ENCODE measurements at places on chromosomes 5 and 9.

DNA sequence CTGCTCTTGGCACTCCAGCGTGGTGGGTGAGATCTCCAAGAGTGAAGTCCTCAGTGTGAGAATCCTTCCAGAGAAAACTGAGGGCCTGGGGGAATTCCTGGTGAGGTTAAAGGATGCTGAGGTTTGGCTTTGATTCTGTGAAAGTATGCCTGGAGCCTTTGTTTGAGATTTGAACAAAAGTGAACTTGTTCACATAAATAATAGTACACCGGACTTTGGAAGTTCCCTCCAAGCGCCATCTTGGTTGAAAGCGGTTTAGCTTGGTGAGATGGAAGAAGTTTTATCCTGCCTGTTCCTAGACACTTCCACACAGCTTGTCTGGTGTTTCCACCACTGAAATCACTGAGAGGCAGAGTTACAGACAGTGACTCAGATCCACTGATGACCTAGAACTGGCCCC, 286.4 kb downstream of the NTRK2 start:
- DNase-seq, result no peak

- DNase-seq, result peak; percentile 9
These were observed at the start of gene ADRA1B for GRCh38 chr5:159915904-159916840. Gene ADRA1B, plus strand, starts transcription at chr5:159916482. Its CDS starts 424 bp downstream, at chr5:159916906.

DNA sequence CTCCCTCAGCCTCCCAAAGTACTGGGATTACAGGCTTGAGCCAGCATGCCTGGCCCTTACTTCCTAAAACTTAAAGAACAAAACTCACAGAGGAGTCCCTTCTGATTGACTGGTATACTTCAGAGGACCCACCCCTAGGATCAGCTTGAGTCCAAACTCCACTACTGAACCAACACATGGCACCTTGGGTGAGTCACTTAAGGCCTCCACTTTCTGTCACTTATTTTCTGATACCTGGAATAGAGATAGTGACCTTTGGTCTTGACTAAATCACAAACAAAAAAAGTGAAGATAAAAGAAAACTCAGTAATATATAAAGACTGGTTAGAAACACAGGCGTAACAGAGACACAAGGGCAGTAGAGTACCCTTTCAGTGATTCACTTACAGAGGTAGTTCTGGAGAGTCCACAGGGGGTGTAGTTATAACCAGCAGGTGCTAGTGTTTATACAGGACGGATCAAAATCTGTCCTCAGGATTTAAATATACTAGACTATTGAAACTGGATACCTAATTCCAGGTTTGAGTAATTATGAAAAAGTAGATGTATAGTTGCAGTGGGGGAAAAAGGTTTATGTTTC, 274.3 kb upstream of the ANKRD55 start:
- peak; percentile 18 for DNase-seq

- DNase-seq, result no peak
These were observed 44.3 kb downstream of the GARNL3 start for GRCh38 chr9:127308652-127309434.

- DNase-seq, result no peak
These were observed 259.6 kb upstream of the NR4A3 start for GRCh38 chr9:99561961-99562565.

- DNase-seq, result no peak
These were observed 96.9 kb upstream of the RASA1 start for GRCh38 chr5:87170799-87171198.

GRCh38 chr9:107548298-107549142, 59.0 kb upstream of the KLF4 start:
- no peak for DNase-seq
